ENCODE measurements at places on chromosomes 5 and 9. TPM values are rescaled to one million over a fixed set of nuclear protein-coding genes. Genes with fewer than 3 reads are reported as not detected.

OBP2B gene
- not detected for total RNA-seq

ARSI gene
- total RNA-seq: 10.2 TPM

HSPB3 gene
- total RNA-seq: 0.85 TPM

SH3TC2 gene
- 2.4 TPM for total RNA-seq

IFNA13 gene
- not detected for total RNA-seq

NAIF1 gene
- total RNA-seq: 9.0 TPM

CSF1R gene
- 0.69 TPM for total RNA-seq

LCN2 gene
- total RNA-seq: not detected

FAM78A gene
- 0.69 TPM for total RNA-seq

PIGO gene
- total RNA-seq: 18.8 TPM

RGP1 gene
- total RNA-seq: 25.0 TPM

ITGA2 gene
- total RNA-seq: 167 TPM

CSNK1A1 gene
- total RNA-seq: 345 TPM

PCDHGA1 gene
- 1.4 TPM for total RNA-seq
